ENCODE measurements at places on chromosomes 11 and 22. TPM values are rescaled to one million over a fixed set of nuclear protein-coding genes. Genes with fewer than 3 reads are reported as not detected.
A peak's percentile ranks its signal among the peaks of the same experiment; 100 is the strongest.

The OR5T3 gene
- polyA plus RNA-seq: not detected

The PGA3 gene
- polyA plus RNA-seq: 2.7 TPM

The HEPACAM gene
- 0.58 TPM for polyA plus RNA-seq

The KREMEN1 gene
- polyA plus RNA-seq: 24.3 TPM

- H3K27ac ChIP-seq: no peak overlapping the region
- H3K4me1 ChIP-seq: no peaks in the 10 kb centered on the region
- no peak overlapping the region for H3K4me3 ChIP-seq
- peak; percentile 5 for DNase-seq
- peaks cover 3% of the 10 kb centered on the region for H3K27me3 ChIP-seq
These were observed 537.6 kb downstream of the BRD1 start for GRCh38 chr22:49289822-49290679.

- H3K36me3 ChIP-seq: no peaks in the 10 kb centered on the region
- H3K4me3 ChIP-seq: no peak overlapping the region
- no peaks in the 10 kb centered on the region for H3K27me3 ChIP-seq
- no peak for DNase-seq
These were observed 315.1 kb upstream of the API5 start for GRCh38 chr11:42996421-42997307.

DNA sequence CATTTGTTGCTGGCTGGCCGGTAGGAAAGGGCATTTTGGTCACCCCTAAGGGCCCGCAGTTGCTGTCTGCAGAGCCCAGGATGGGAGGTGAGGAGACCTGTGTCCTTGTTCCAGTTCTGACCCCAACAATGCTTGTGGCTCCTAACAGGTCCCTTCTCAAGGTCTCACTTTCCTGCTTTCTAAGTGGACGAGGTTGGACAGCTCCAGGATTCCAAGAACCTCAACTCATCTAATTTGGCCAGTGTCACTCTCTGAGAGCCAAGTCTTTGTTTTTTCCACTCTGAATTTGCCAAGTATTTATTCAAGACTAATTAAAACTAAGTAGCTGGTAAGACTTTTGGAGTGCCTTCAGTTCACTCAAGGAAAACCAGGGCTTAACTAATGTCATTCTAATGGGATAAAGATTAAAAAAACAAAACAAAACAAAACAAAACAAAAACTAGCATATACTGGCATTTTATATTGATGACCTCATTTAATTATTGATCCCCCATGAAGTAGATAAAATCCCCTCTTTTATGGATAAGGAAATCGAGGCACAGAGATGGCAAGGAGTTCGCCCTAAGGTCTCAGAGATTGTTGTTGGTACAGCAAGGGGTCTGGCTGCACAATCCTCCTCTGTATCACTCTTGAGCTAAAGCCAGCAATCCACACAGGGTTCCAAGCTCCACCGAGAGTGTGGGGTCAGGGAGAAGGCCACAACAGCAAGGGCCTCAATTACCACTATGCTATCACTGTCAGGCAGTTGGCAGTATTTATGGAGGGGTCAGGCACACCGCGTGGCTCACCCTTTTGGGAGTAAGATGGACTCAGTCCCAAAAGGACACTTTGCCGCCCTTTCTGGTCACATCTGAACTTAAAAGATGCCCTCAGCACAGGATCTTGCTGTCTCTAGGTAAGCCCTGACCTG lies 8.1 kb downstream of the SGSM1 start:
- H3K27ac ChIP-seq: no peak overlapping the region
- no peaks in the 10 kb centered on the region for H3K36me3 ChIP-seq
- peaks cover 31% of the 10 kb centered on the region for H3K4me1 ChIP-seq
- no peaks in the 10 kb centered on the region for H3K27me3 ChIP-seq
- no peak overlapping the region for H3K4me3 ChIP-seq
- DNase-seq: no peak

DNA sequence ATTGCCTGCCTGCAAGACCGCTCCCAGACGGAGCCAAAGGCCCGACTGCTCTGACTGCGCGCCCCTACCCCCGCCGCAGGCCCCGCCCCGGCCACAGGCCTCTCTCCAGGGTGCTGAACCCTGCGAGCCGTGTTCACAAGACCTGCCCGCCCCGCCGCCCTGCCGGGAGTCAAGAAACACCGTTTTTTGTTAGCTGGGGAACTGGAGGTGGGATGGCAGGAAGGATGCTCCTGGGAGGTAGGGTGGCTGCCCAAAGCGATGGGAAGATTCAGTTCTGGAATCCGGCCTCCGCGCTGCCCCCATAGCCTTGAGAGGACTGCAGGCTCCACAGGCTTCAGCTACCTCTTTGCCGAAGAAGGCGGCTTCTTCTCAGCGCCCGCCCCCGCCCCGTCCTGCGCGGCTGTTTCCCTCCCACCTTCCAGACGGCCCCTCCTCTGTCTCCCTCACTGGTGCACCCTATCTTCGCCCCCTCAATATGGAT lies 2.7 kb upstream of the PDE2A start:
- peaks cover 3% of the 10 kb centered on the region for H3K4me1 ChIP-seq
- H3K27ac ChIP-seq: no peak overlapping the region
- peaks cover 15% of the 10 kb centered on the region for H3K27me3 ChIP-seq
- peak; percentile 84 for DNase-seq

DNA sequence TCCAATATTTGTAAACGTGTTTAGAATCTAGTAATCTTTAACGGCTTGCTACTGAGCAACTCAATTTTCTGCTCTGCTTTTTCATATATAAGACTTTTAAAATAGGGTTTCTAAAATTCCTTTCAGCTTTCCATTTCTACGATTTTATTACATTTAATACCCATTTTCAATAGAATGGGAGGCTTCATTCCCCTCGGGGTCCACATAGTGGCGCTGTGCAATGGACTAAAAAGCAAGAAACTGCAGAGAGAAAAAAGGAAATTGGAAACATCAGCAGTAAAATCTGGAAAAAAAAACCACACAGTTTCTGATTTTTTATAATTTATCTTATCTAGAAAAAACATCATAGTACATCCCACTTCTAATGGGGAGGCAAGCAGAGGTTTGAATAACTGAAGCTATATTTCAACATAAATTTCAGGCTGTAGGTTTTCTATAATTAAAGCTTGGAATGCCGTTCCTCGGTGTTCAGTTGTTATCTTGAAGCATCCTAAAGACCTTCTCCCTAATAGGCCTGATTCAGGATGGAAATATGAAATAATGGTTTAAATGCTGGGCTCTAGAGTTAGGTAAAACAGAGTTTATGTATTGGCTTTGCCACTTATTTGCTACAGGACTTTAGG lies 18.7 kb upstream of the JHY start:
- no peak overlapping the region for H3K4me3 ChIP-seq
- DNase-seq: peak; percentile 36
- no peaks in the 10 kb centered on the region for H3K27me3 ChIP-seq
- H3K4me1 ChIP-seq: no peaks in the 10 kb centered on the region
- no peak overlapping the region for H3K27ac ChIP-seq

- H3K27me3 ChIP-seq: no peaks in the 10 kb centered on the region
- H3K27ac ChIP-seq: no peak overlapping the region
- no peak overlapping the region for H3K4me3 ChIP-seq
These were observed 35.0 kb downstream of the RDX start for GRCh38 chr11:110261195-110262071.

DNA sequence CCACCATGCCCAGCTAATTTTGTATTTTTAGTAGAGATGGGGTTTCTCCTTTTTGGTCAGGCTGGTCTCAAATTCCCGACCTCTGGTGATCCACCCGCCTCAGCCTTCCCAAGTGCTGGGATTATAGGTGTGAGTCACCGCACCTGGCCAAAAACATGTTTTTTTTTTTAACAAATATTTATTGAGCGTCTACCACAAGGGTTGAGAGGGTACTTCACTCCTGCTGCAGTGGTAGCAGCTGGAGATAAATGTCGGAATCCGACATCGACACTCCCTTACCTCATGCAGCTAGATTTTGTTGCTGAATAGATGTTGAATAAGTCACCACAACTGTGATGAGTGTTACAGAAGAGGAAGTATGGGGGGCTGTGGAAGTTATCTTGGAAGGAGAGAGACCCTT lies 971 bp downstream of the DNAJB13 start:
- H3K4me3 ChIP-seq: no peak overlapping the region
- no peak for DNase-seq
- H3K36me3 ChIP-seq: no peaks in the 10 kb centered on the region
- H3K27me3 ChIP-seq: peaks cover 12% of the 10 kb centered on the region

DNA sequence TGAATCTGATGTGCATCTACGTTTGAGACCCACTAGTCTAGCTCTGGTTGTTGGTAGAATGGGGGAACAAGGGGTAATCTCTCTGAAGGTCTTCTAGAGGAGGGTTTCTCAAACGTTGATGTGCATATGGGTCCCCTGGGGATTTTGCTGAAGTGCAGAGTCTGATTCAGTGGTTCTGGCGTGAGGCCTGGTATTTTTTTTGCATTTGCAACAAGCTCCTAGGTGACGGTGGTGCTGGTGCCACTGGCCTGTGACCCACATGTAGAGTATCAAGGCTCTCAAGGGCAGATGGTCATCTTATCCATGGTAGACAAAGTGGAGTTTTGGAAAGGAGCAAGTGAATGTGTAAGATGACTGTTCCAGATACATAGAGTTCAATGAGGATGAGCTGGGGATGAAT lies 97.1 kb downstream of the CEP164 start:
- H3K27ac ChIP-seq: no peak overlapping the region
- peaks cover 4% of the 10 kb centered on the region for H3K4me1 ChIP-seq
- no peaks in the 10 kb centered on the region for H3K36me3 ChIP-seq
- no peak for DNase-seq
- no peak overlapping the region for H3K4me3 ChIP-seq

DNA sequence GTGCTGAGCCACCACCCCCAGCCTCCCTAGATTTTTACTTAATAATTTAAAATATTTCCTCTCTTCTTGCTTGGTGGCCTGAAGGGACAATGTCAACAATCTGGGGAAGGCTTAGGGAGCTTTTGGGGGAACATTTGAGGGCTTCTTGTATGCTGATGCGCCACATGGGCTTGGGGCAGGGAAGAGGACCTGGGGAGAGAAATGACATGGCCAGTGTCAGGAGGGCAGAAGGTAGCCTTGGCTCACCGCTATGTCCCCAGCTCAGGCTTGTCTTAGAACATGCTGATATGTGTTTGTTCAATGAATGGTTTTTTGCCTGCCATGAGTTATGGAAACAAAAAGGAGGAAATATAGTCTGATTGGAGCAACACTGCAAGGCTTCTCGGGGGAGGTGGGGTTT lies 51.6 kb downstream of the ST14 start:
- H3K36me3 ChIP-seq: no peaks in the 10 kb centered on the region
- no peaks in the 10 kb centered on the region for H3K4me1 ChIP-seq
- H3K4me3 ChIP-seq: no peak overlapping the region
- no peak overlapping the region for H3K27ac ChIP-seq

GRCh38 chr22:19760058-19760950 lies at the start of gene TBX1:
Gene TBX1 (plus strand): TSS chr22:19760778. CDS start chr22:19760844, 66 bp downstream.
- H3K27ac ChIP-seq: no peak within 1 kb of the TSS
- H3K27me3 ChIP-seq: peaks cover 90% of the 10 kb centered on the region
- H3K4me3 ChIP-seq: peak within 1 kb of the TSS; percentile 36
- no peak for DNase-seq
- H3K36me3 ChIP-seq: no peaks in the 10 kb centered on the region

DNA sequence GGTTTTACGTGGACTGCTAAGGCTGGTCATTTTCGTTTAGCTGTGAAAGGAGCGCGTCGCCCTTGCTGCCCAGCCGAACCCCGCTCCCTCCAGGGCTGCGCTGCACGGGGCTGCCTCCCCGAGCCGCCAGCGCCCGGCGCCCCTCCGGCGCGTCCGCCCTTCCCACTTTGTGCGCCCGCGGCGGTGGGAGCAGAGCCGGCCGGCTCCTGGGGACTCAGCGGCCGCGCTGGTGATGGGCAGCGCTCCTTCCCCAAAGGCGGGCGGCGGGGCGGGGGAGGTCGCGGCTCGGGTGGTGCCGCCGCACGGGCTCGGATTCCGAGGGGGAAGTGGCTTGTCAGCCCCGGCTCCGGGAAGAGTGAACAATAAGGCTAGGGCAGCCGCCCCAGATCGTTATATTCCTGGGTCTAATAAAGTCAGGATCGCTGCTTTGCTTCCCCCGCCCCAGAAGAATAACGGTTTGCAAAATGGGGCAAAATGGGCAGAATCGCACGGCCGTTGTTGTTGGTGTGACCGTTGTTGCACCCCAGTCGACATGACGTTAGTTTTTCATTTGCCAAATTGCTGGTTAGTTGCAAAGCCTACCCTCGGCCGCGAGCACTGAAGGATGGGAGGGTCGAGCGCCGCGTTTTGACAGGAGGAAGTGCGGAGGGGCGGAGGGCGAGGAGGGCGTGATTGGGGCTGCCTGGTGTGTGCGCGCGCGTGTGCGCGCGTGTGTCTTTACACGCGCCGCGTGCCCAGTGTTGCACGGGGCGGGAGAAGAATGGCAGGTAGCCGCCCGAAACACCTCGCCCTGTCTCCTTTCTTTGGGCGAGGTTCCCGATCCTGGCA lies 745 bp downstream of the NCAM1 start:
- peak overlapping the region; percentile 83 for H3K27ac ChIP-seq
- H3K27me3 ChIP-seq: peaks cover 70% of the 10 kb centered on the region
- peak; percentile 29 for DNase-seq
- H3K4me3 ChIP-seq: peak overlapping the region; percentile 90
- no peaks in the 10 kb centered on the region for H3K36me3 ChIP-seq

DNA sequence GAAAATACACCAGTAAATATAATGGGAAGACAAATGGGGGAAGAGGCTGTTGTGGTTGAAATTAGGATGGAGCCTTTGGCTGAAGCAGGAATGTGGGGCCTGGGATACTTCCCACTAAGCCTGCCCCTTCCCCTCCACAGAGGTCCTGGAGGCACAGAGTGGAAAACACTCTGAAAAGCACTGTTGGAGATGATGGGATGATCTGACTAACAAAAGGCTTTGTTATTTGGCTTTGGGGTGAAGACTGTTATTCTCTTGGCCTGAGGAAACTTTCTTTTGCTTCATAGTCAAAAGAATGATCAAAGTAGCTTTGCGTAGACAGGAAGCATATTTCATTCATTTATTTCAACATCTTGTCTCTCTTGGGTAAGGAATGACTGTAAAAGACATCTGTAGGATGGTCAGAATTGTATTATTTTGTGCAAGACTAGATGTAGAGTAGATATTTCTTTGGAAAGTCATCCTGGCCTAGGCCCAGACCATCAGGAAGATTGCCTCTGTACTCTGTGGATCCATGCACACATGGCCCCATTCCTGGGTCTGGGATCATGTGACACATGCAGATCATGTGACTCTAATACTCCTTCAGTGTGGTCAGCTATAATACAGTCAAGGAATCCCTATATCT lies 111.4 kb downstream of the SPON1 start:
- no peak overlapping the region for H3K27ac ChIP-seq
- no peaks in the 10 kb centered on the region for H3K36me3 ChIP-seq
- DNase-seq: no peak
- H3K4me1 ChIP-seq: no peaks in the 10 kb centered on the region
- H3K4me3 ChIP-seq: no peak overlapping the region
- no peaks in the 10 kb centered on the region for H3K27me3 ChIP-seq

- peaks cover 18% of the 10 kb centered on the region for H3K4me1 ChIP-seq
- peak; percentile 92 for DNase-seq
These were observed 14.1 kb downstream of the C11orf24 start for GRCh38 chr11:68257477-68258362.

DNA sequence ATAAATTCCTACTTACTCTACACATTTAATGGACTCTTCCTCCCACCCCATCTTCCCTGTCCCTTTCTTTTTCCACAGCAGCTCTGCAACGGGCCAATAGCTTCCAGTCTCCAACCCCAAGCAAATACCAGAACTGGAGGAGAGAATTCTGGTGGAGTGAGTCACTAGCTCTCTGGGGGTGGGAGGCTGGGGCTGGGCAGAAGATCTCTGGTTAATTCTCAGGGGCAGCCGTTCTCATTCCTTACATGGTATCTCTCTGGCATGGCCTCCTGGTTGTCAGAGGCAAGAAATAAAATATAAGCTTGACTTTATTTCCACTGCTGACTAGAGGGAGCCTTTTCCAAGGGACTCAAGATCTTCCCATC lies 90.4 kb upstream of the PARVA start:
- peaks cover 41% of the 10 kb centered on the region for H3K4me1 ChIP-seq
- DNase-seq: peak; percentile 34
- no peaks in the 10 kb centered on the region for H3K27me3 ChIP-seq
- H3K4me3 ChIP-seq: no peak overlapping the region
- H3K36me3 ChIP-seq: no peaks in the 10 kb centered on the region
